ENCODE measurements at places on chromosomes 11 and 22.

GRCh38 chr11:38510041-38510440, 1912.0 kb upstream of the RAG2 start:
- no peak for DNase-seq

DNA sequence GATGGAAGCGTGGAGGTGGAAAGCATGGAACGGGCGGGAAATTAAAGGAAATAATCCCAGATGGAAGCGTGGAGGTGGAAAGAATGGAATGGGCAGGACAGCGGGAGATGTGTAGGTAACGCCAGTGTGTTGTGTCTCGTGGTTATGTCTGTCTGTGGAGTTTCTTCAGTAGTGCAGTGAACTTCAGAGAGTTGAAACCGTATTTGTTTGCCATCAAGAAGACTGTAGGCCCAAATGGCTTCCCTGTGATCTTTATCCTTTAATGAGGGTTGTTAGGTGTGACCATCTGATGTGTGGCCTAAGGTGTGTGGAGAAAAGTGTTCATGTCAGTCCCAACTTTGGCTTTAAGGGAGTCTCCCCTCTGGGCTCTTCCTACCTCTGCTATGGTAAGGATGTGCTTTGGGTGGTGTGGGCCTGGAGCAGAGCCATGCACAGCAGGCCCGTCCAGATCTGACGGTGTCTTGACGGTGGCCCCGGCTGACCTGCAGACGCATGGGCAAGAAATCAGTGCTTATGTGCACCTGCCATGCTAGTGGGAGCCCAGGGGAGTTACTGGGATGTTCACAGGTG, 39.6 kb downstream of the AP2A2 start:
- DNase-seq, result no peak

DNA sequence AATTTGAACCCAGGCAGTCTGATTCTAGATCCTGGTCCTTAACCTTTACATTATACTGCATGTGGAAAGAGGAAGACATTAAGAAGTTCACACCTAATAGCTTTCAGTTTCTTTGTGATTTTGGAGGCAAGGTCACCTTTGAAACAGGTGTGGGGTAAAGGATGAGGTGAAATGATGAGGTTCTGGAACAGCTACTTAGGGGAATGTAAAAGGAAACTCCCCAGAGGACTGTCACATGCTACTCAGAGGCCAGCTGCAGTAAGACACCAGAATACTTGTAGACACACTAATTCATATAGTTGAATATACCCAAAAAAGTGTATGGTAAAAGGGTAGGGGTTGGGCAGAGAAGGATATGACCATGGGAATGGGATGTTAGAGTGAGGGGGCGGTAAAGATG, 5.4 kb downstream of the APIP start:
- no peak for DNase-seq

GRCh38 chr11:45931739-45932138, 9.3 kb downstream of the LARGE2 start:
- DNase-seq, result no peak

DNA sequence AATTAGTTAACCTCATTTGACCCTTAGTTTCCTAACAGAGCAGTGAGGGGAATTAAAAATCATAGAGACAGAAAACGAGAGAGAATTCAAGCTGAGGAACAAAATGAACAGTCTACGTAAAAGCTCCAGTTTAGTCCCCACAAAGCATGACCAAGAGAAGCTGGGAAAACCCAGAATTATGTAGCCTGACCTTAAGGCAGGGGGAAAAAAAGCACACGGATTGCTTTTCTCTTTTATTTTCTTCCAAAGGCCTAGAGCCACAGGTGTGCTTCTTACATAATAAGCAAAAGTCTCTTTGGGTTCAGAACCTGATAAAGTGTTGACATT, 514 bp upstream of the AMBRA1 start:
- DNase-seq, result no peak

DNA sequence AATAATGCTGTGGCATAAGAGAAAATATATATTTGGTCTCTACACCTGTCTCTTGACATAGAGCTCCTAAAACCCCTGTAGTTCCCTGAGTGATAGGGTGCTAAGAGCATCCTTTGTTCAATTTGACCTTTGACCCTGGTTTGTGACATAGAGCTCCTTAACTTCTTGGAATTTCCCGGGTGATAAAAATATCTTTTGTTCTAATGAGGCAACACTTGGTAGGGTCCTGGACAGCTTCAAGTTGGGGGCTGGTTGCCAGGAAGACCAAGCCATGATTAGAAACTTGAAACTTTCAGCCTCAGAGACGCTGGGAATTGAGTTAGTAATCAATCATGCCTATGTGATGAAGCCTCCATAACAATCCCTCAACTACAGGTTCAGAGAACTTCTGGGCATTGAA, 105.4 kb downstream of the CASP12 start:
- DNase-seq, result no peak

DNA sequence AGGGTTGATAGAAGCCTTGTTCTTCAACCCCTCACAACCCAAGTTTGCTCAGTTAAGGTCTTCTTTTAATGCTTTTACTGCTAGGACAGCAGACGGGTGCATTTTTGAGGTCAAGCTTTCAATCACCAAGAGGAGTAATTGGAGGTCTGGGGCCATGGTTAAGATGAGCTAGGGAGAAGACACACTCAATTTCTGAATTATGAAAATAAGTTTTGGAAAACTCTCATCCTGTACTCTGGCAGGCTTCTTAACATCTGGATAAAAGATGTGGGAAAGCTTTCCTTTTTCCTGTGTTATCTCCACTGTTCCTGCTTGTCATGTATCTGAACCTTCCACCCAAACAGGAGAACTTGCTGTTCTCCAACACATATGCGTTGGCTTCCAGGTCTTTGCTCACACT, 9.7 kb downstream of the ABTB2 start:
- no peak for DNase-seq

- peak; percentile 59 for DNase-seq
These were observed 4.2 kb downstream of the SPI1 start for GRCh38 chr11:47373876-47374719.

DNA sequence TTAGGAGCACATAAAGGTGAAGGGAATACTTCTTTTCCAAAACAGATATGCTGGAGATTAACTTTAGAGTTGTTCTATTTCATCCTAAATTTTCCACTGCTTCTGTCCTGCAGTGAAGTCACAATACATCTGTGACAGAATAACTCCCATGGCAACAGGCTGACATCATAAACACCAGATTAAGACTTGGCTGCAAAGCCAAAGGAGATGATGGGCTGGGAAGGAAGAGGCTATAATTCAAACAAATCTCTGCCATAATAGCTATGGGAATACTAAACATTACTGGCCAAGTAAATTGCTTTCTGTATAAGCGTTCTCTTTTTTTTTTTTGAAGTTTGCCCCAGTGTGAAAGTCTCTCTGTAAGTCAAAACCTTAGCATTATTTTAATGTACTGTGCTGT, 107.7 kb downstream of the CADM1 start:
- no peak for DNase-seq

DNA sequence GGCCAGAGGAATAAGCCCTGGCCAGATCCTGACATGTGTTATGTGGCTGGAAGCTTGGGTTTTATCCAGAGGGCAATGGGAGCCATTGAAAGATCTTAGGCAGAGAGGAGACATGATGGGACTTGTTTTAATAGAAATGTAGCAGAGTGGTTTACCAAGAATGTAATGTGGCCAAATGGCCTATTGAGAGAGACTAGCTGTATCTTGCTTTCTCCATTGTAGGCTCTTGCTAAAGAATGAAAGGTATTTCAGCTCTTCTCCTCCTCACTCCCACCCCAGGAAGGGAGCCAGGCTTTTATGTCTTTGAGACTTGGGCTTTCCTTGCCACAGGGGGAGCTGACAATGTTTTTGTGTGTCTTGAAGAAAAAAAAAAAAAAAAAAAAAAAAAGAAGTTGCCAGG, 82.3 kb downstream of the TRIM29 start:
- no peak for DNase-seq

DNA sequence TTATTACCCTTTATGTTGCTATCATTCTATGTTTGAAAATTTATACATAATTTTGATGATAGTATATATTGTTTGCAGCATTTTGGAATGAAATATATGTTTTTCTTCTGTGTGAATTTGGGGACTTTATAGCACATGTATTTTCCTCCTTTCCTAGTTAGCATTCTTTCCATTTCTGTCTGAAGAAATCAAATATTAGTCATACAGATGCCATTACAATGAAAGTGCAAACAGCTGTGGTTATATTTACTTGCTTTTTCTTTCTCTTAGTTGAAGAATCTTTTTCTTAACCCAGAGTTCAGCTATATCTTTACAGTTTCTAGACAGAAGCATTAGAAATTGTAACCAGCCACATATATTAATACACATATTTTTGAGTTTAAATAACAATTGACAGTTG, 753.1 kb upstream of the ARHGAP42 start:
- DNase-seq, result no peak

- no peak for DNase-seq
These were observed 537.4 kb downstream of the TMEM135 start for GRCh38 chr11:87575088-87575487.

DNA sequence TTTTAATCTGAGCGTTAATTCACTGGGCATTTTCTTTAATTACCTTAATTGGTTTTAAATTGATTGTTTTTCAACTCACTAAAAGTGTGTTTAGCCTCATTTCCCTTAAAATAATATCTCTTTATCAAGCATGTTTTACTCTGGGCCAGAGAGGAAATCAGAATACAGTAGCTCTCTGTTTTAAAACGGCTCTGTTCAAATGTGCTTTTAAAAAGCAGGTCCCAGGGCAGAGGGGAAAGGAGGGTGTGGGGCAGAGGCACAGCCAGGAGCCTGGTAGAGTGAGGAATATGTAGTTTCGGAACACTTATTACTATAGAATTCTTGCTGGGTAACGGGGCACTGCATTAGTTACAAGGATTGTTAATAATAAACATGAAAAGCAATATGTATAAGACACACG, 47.6 kb downstream of the FBXO7 start:
- no peak for DNase-seq

DNA sequence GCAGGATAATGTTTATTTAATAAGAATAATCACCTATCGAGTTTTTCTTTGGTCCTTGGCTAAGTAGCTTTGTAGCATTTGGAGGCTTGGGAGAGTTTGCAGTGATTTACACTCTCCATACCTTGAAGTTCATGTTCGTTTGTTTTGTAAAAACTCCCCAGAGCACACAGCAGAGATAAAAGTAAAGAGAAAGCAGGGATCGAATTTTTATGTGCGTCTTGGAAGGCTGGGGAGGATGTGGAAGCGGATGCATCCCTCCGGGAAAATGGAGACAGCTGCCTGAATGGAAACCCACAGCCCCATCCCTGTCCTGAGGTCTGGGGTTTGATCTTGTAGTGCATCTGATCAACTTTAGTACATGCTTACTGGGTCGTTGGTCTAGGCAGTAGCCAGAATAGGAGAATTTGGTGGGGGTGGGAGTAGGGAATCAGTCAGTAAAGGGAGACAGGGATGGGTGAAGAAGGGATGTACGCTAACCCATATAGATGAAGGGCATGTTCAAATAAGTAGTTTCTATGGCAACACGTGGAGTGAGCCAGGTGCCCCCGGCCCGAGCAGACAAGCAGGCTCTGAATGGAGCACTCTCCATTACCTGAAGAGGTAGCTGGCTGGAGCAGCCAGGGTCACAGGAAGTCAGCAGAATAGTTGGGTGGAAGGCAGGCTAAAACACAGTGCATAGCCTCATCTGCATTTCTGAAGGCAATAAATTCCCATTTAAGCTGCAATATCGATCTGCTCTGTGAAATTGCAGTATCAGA, 147.8 kb downstream of the COMMD9 start:
- peak; percentile 11 for DNase-seq

DNA sequence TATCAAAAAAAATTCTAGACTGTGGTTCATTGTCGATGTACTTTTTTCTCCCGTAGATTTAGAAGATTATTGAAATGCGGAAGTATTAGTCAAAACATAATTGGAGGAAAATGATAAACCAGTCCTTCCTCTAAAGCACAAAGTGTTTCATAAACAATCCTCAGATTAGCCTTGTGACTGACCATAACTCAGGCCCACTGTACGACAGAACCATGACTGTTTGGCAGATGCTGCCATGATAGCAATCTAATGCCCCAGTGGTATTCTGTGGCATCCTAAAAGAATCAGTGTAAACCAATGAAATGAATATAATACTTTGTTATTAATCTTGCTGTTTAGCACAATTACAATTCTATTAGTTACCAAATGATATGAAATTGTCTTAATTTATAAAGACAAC, 127.0 kb upstream of the CTSC start:
- no peak for DNase-seq

DNA sequence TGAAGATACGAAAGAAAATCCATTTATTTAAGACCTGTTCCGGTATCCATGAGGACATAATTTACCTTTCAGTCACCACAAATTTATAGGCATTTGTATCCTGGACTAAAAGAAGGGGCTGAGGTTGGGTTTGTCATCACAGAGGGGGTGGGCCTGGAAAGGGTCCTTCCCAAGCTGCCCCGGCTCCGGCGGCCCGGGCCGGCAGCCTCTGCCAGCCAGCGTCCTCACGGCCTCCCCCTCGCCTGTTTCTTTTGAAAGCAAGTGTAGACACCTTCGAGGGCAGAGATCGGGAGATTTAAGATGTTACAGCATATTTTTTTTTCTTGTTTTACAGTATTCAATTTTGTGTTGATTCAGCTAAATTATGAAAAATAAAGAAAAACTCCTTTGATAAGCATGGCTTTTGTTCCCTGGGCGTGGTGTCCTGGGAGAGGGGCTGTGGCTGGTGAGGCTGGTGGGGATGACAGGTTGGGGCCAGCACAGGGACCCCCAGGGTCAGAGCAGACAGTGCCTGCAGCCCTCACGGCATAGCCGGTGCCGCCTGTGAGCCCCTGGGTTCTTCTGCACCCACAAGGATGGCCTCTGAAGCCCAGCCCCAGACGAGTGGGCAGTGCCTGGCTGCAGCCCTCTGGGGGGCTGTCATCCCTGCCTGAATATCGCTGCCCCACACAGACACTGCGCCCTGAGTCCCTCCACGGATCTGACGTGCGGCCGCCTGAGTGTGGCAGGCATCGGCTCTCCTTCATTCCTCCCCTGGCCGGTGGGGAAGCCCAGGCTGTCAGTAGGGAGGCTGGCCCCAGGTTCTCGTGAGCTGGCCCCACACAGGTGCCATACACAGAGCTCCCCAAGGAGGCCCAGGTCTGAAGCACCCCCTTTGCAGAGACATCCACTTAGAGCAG, 1075.9 kb downstream of the BRD1 start:
- DNase-seq, result no peak

GRCh38 chr11:98260983-98261382, 759.8 kb upstream of the CNTN5 start:
- DNase-seq, result no peak

DNA sequence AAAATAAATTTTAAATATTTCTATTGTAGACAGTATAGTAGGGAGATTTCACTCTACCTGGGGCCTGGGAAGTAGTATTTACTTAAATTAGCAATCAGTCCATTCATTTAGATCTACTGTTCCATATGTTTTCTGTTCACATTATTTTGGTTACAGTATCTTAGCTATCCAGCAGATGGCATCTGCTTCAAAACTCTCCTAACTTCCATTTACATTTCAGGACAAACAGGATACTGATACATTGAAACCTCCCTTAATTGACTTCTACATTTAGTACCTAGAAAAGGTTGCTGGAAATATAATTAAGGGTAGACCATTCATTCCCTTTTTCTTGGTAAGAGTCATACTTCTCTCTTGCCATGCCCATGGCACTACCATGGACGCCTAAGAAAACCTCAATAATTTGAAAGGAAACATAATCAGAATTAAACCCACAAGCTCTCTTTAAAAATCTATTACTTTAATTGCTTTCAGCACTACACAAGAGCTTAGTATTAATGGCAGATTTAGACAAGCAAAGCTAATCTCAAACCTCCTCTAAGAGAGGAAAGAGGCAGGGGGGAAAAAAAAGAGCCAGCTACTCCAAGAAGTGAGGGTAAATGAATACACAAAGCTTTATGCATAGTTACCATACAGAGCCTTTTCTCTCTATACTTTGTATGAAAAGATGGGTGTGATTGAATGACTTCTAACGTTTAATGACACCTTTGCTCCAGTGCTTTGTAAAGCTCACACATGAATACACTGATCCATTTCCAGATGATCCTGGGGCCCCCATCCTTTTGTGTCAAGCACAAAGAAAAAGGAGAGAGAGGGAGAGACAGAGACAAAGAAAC, 131.2 kb upstream of the MTMR2 start:
- DNase-seq, result no peak

Measured in NCI-H2029 (cell line).